Thymus (tissue), 14 donors: ENCODE measurements at places on chromosomes 4 and X. TPM values are rescaled to one million over a fixed set of nuclear protein-coding genes. Genes with fewer than 3 reads are reported as not detected.

- H3K27ac ChIP-seq, result no peak overlapping the region
- H3K4me3 ChIP-seq, result no peak overlapping the region
- no peak for DNase-seq
- H3K27me3 ChIP-seq, result no peaks in the 10 kb centered on the region
- no peaks in the 10 kb centered on the region for H3K4me1 ChIP-seq
These were observed 23.8 kb upstream of the HPSE start for GRCh38 chr4:83358410-83358809.

DNA sequence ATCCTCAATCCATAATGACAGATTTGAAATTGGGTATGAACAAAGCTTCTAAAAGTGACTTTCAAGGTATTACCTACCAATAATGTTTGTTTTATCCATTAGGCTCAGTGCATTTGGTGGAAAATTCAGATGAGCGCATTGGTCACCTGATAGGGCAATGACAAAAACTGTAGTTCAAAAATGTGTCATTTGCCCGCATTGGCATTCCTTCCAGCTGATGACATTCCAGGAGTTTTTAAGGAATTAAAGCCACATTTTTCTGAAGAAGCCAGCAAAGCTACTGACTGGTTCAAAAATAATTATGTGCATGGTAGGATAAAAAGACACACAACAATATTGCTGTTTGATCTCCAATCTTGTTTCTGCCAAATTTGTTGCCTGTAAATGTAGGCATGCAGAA is 473.4 kb upstream of the CPEB2 start:
- H3K27me3 ChIP-seq, result no peaks in the 10 kb centered on the region
- H3K4me3 ChIP-seq, result no peak overlapping the region
- DNase-seq, result no peak
- no peaks in the 10 kb centered on the region for H3K4me1 ChIP-seq

Gene SPATA18
- total RNA-seq, result 1.6 TPM

DNA sequence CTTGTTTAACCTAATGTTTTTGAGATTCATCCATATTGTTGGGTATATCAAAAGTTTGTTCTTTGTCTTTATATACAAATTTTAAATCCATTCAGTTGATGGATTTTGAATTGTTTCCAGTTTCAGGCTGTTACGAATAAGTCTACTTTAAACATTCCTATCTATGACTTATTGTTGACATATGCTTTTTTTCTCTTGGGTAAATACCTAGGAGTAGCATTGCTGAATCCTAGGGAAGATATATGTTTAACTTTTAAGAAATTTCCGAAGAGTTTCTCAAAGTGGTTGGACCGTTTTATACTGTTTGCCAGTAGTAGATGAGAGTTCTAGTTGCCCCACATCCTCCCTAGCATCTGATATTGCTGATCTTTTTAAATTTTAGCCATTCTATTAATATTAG is 60.9 kb upstream of the IL13RA1 start:
- no peaks in the 10 kb centered on the region for H3K27me3 ChIP-seq
- H3K4me1 ChIP-seq, result no peaks in the 10 kb centered on the region
- H3K36me3 ChIP-seq, result no peaks in the 10 kb centered on the region

DNA sequence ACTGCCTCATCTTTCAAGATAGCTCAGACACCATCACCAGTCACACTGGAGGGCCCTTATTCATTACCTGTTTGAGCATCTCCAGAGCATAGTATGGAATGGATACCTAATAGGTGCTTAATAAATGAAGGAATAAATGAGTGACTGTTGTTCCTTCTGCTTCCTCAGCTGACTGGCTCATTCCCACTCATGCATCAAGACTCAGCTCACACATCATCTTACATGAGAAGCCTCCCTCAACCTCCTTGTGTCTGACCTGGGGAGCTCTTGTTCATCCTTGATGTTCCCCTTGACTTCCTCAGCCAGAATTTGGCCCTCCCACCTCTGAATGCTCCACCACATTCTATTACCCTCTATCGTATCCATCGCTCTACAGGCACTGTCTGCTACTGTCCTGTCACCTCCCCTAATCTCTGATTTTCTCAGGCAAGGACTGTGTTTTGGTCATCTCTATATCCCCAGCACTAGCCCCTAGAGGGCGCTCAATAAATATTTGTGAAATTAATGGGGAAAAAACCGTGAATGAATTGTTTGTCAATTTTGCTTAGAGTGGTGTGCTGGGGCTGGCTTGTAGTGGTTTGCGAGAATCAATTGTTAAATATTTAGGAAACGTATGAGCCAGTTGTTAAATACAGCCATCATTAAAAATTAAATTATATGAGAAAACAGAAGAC is 88.3 kb downstream of the NHSL2 start:
- no peak for DNase-seq
- no peaks in the 10 kb centered on the region for H3K27me3 ChIP-seq

Gene TACR3
- not detected for total RNA-seq

DNA sequence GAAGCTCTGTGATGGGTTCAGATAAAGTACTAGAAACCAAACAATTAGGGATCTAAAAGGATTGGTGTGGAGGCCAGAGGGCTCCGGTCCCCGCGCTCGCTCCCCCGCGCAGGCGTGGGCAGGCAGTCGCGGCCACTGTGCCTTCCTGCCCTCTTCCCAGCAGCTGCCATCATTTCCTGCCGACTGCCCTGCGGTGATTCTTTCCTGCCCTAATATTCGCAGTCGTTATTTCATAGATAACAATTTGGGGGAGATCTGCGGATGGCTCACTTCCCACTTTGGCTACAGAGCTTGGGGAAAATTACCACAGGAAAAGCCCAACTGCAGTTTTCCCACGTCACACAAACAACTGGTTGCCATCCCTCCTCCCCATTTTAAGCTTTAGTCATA is 2.2 kb downstream of the GRIA2 start:
- H3K27me3 ChIP-seq, result peaks cover 13% of the 10 kb centered on the region
- no peak overlapping the region for H3K27ac ChIP-seq
- no peak overlapping the region for H3K4me3 ChIP-seq
- no peaks in the 10 kb centered on the region for H3K36me3 ChIP-seq
- H3K4me1 ChIP-seq, result no peaks in the 10 kb centered on the region
- DNase-seq, result no peak

DNA sequence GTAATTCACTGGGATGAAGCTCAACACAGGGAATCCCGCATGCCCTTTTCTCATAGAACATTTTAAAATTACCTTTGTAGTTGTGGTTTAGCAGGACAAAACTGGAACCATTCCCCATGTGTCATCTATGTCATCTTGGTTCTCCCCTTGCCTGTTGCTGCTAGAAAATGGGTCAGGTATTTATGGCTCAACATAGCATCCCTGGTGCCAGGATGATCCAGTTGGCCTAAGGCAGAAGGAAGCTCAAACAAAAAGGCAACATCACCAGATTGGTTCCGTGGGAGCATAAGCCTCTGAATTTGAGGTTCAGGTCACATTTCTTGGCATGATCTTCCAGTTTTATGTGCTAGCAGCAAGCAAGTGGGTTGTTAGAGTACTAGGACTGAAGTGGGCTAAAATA is 552.6 kb upstream of the BOD1L1 start:
- no peak for DNase-seq
- no peaks in the 10 kb centered on the region for H3K27me3 ChIP-seq
- no peak overlapping the region for H3K27ac ChIP-seq
- H3K4me1 ChIP-seq, result peaks cover 7% of the 10 kb centered on the region

- peaks cover 16% of the 10 kb centered on the region for H3K4me1 ChIP-seq
- H3K27me3 ChIP-seq, result peaks cover 2% of the 10 kb centered on the region
- no peak overlapping the region for H3K4me3 ChIP-seq
- DNase-seq, result no peak
- H3K36me3 ChIP-seq, result no peaks in the 10 kb centered on the region
These were observed 111.5 kb upstream of the ATP6AP2 start for GRCh38 chrX:40469316-40469715.
